ENCODE measurements at places on chromosomes 3 and 15. TPM values are rescaled to one million over a fixed set of nuclear protein-coding genes. Genes with fewer than 3 reads are reported as not detected.

DNA sequence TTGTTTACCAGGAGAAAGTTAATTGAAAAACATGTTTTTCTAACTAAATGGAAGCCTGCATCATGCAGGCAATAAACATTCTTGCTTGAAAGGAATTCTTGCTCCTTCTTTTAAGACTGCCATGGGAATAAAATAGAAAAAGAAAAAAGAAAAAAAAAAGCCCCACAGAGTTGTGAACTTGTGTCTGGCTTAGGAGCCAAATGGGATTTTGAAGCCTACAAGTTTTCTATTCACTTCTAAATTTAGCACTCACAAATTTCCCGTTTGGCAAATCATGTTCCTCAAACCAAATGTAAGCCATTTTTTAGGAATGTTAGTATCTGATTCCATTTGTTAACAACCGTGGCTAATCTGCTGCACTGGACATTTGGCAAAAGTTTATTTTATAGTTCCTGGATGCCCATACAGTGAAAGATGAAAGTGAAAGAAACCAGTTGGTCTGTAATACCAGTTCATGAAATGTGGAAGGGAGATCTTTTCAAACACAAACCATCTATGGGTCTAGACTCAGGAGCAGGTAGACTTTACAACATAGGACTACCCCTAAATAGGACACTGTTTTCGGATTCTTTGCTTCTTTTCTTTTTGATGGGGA is 133.8 kb upstream of the GMNC start:
- no peak for DNase-seq

- DNase-seq: no peak
These were observed 654.6 kb upstream of the LMCD1 start for GRCh38 chr3:7847021-7847420.

DNA sequence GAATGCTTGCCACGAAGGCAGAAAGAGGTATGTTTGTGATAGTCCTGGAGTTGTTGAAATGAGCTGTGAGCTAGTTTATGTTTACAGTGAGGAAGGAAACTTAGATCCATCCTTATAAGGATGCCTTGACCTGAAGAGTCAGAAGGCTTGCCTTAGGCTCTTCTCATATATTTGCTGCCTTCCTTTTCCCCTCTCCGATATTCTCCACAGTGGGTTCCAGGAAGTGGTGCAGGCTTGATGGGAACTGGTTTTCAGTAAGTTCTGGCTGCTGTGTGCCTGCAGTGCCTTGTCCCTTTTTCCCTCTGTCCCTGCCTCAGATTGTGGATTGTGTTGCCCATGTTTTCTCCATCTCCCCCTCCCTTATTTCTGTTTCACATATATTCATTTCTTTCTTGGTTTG is 287.3 kb upstream of the UBE2E1 start:
- DNase-seq: peak; percentile 4

GRCh38 chr3:179147873-179148615 is at the start of gene PIK3CA:
Gene PIK3CA (plus strand): TSS chr3:179148357. CDS start chr3:179198826, 50,469 bp downstream.
- peak; percentile 86 for DNase-seq

GRCh38 chr3:171566803-171567422 is 106.7 kb upstream of the TNIK start:
- DNase-seq: peak; percentile 51

GRCh38 chr3:170081079-170081741 is 43.4 kb downstream of the GPR160 start:
- no peak for DNase-seq

GRCh38 chr3:149770246-149770645 is 18.0 kb upstream of the COMMD2 start:
- no peak for DNase-seq

DNA sequence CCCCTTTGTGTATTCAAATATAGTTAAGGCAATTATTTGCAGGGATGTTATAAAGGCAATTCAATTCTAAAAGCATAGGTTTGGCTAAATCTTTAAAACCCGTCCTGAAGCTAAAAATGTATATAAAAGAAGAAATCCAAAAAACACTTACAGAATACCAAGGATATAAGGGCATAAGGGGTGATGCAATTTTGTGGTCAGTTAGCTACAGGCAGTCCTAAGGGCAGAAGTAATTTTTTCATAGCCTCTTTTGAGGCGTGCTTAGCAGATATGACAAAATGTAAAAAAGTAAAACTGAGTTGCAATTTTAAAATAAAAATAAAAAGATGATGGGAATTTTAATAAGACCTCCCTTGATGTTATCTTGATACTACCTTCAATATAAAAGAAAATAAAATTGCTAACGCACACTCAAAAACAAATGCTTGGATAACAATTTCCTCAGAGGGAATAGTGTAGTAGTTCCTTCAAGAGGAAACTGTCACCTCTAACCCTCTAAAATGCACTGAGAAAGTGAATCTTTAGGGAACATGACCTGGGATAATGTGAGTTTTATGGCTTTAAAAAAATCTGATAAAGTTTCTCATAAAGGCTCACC is 104.2 kb downstream of the MYH15 start:
- no peak for DNase-seq

- no peak for DNase-seq
These were observed 107.0 kb downstream of the RPLP1 start for GRCh38 chr15:69559440-69560190.

DNA sequence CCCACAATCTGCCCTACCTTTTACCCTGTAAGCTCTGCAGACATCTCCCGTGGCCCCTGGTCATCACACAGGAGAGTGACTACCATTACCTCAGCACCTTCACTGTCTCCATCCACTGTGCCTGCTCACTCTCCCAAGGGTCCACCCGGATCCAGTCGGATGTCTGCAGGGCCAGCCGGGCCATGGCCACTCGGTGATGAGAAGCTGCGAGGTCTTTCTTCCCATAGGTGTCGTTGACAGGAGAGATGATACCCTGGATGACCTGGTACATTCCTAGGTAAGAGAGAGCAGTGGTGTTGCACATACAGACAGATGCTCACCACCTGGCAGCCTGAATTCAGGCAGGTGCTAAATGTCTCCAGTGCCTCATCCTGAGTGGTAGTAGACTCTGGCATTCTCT is 39.2 kb upstream of the RBP1 start:
- DNase-seq: no peak

GRCh38 chr3:10561162-10561945 is 56.0 kb upstream of the ATP2B2 start:
- DNase-seq: no peak

GRCh38 chr3:20809356-20809755 is 623.4 kb upstream of the SGO1 start:
- no peak for DNase-seq

DNA sequence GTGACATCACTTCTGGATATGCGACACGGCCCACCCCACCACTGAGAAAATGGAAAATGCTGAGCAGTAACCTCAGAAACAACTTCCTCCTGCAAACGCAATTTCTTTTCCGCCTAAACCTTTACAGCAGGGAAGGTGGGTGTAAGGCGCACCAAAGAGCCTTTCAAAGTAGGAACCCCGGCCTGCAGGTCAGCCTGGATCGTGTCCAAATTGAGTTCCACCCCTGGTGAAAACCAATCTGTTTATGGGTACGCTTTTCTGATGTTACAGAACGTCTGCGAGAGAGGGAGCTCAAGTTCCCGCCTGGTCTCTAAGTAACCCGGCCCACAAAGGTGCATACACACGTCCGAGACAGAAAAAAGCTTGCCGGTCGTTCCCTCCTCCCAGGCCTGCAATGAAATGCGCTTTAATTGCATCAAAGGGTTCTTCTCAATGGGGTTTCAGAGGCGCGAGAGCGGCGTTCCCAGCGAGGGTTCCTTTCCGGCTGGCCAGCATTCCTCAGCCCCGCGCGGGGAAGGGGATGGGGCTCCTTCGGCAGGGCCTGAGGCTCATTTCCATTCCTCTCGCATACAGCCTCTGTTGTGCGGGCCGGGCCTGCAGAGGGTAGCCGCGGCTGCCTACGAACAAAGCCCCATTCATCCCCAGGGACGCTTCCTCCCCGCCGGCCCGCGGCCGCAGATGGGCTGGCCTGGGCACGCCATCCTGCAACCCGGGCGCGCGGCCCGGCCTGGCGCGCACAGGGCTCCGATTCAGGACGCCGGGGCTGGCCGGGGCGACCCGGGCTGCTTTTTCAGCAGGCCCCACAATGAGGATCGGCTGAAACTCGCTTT is 138.1 kb downstream of the TMCO5A start:
- DNase-seq: peak; percentile 86

DNA sequence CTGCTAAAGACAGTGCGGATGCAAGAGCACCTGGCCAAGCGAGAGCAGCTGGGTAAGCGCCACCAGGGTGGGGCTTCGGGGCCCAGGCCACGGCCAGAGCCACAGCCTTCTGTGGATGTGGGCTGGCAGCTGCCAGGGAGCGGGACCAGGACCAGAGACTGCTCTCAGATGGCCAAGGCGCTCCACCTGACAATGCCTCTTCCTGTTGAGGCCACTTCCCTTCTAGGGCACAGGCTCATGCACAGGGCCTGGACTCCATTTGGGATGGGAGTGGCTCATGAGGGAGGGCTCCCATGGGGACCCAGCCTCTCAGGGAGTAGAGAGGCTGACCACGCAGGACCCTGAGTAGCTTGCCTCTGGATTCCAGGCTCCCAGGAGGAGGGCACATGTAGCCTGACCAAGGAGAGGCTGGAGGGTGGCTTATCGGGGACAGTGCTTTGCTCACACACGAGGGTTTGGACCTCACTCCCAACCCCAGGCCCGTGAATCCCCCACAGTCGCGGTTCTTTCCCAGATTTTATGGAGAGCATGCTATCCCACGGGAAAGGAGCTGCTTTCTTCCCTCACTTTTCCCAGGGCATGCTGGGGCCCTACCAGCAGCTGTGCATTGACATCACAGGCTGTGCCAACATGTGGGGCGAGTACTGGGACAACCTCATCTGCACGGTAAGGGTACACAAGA is 25.1 kb downstream of the ACAA1 start:
- DNase-seq: no peak

- no peak for DNase-seq
These were observed 86.6 kb downstream of the LINGO1 start for GRCh38 chr15:77546050-77546501.

DNA sequence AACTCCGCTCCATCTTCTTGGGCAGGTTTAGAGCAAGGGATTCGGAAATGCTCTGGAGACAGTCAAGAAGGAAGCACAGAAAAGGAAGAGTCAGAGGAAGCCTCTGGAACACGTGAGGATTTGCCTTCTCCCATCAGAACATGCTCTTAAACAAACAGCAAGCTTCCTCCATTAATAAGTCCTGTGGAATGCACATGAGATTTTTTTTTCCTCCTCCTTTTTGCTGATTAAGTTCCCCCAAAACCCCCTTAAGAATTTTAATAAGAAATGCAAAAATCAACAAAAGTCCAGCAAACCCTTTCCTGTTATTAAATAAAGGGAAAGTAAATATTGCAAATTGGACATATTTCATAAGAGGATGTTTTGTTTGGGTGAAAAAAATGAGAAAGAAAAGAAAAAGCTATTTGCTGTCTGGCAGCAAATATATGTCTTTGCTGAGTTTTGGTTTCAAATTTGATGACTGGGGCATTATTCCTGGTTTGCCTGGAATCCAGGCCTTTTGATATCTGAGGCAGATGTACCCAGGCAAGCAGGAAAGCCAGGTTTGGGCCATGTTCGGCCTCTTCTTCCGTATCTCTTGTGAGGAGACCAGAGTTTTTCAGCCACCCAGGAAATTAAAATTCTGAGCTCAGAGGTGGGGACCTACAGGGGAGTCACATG is 7.9 kb upstream of the TSEN2 start:
- no peak for DNase-seq

DNA sequence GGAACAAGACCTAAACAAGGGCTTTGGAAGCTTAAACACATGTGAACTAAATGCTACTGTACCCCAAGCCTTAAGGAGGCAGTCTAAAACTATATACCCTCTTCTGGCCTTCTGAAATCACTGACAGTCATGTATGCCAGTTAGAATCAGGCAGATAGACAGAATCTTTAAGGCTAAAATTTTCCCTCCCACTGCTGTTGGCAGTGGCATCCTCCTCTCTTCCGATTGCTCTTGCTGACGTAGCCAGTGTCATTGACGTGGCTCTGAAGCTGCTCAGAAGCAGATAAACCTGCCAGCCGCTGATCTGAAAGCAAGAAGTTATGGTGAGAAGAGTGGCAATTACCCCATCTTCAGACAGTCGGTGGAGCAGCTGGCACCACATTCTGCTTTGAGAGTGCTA is 3.3 kb downstream of the RYR3 start:
- DNase-seq: no peak

GRCh38 chr3:185857208-185857607 is 32.4 kb upstream of the IGF2BP2 start:
- no peak for DNase-seq

The GCSAM gene
- total RNA-seq: not detected

The RBMS3 gene
- total RNA-seq: 9.4 TPM

The USP13 gene
- total RNA-seq: 10.5 TPM

The MSL2 gene
- 10.7 TPM for total RNA-seq

The KBTBD13 gene
- 0.17 TPM for total RNA-seq

The GOLGA6B gene
- total RNA-seq: 2.5 TPM

The SNTN gene
- total RNA-seq: not detected

The CCR8 gene
- not detected for total RNA-seq

The COL6A5 gene
- total RNA-seq: not detected

The ECE2 gene
- not detected for total RNA-seq

Data from H7 (cell line).